Tibial nerve (tissue), 4 donors: ENCODE measurements at places on chromosomes 5 and 9. TPM values are rescaled to one million over a fixed set of nuclear protein-coding genes. Genes with fewer than 3 reads are reported as not detected.

GRCh38 chr5:124454081-124454480 lies 292.4 kb downstream of the ZNF608 start:
- DNase-seq, result no peak

The CDKN2B-AS1 gene
- not detected for total RNA-seq

DNA sequence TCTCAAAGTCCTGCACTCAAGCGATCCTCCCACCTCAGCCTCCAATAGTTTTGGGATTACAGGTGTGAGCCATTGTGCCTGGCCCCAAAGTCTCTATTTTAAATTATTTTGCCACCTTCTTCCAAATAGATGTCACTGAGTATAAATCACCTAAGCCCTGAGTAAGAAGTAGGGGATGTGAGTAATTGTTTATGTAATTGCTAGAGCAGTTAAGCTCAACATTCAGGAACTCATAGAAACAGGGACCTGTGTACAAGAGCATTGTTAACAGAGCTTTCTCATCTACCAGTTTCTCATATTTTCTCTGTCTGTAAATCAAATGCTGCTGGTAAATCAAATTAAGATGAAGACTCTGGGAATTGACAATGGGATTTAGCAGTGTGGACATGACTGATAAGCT lies 26.3 kb downstream of the CDK7 start:
- DNase-seq, result no peak

The FBP1 gene
- 8.6 TPM for total RNA-seq

DNA sequence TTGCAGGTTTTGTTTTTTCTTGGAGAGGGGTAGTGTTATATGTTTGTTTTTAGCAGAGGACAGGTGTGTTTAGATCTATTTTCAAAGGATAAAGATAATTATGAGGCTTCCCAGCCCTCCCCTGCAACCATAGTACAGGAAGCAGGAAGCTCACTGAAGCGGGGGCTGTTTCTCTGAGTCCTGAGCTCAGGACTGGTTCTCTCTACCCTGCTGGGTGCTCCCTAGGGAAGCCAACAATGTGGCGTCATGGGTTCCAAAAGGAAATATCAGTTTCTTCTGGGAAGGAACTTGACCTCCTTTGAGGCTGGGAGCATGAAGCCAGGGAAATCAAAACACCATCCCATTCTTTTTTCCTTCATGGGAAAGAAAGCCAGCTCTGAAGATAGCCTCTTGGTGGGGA lies 62.2 kb downstream of the RAD23B start:
- no peak for DNase-seq

The CD72 gene
- 6.0 TPM for total RNA-seq

- DNase-seq, result no peak
These were observed 586.2 kb upstream of the ADAMTS16 start for GRCh38 chr5:4553978-4554377.

The PCDHA1 gene
- not detected for total RNA-seq

The GRIA1 gene
- 2.1 TPM for total RNA-seq

DNA sequence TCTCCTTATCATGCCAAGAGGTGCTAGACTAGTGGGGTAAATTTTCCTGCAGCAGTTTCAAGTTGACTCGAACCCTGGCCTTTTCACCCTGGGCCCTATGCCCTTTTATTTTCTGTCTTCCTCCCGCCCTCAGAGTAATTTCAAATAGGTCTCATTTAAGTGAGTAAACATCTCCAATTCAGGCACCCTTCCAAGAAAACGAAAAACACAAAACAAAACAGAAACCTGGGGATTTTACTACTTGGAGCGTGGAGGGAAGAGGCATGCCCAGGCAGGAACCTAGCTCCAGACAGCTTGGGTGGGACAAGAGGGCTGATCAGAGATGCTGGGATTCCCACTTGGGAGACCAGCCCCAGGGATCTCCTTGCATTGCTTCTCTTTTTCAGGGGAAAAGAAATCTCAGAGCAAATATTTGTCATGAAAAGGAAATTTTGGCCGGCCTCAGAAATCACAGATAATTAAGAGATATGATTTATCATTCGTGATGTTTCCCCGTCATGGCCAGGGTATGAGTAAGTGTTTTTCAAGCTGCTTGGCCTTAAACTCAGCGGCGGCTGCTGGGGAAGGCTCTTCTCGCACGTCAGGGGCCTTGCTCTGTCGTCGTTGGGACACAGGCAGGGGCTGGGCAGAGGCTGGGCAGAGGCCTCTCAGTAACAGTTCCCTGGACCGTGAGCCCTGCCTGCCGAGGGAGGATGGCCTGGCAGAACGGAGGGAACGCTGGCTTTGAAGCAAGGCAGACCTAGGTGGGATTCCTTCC lies 248.6 kb upstream of the KLF4 start:
- peak; percentile 37 for DNase-seq

DNA sequence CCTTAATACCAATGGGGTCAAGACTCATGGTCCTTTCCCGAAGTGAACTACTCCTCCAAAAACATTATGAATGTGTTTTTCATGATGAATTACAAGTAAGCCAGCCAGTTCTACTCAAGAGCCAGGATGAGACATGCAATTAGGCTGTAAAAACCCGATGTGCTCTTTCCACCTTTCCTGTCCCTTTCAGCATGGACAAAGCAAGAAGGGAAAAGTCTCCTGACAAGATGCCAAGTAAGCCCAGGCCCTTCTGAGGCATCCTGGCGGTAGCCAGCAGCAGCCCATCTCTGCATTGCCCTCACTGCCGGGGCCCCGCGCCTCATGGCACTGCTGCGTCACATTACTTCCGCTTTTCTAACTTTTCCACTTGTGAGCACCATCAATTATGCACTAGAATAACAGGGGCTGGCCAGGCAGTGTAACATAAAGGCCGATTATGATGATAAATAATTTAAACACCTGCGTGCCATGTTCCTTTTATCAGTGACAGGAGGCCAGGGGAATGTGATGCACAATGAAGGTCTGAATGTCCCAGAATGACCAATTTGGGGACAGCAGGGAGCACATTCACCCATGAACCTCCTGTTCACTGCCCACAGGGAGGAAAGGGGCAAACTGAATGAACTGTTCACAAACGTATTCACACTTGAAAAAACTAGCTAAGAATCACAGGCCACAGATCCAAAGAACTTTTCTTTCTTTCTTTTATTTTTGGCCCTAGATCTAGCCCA lies 37.4 kb downstream of the EFNA5 start:
- no peak for DNase-seq

The ARSI gene
- total RNA-seq, result 17.0 TPM

- DNase-seq, result no peak
These were observed 476.0 kb downstream of the ZSWIM6 start for GRCh38 chr5:61808091-61808490.

GRCh38 chr9:136623842-136624183 lies 38.9 kb upstream of the EGFL7 start:
- DNase-seq, result no peak

- DNase-seq, result no peak
These were observed 46.3 kb downstream of the AOPEP start for GRCh38 chr9:94772639-94773303.

DNA sequence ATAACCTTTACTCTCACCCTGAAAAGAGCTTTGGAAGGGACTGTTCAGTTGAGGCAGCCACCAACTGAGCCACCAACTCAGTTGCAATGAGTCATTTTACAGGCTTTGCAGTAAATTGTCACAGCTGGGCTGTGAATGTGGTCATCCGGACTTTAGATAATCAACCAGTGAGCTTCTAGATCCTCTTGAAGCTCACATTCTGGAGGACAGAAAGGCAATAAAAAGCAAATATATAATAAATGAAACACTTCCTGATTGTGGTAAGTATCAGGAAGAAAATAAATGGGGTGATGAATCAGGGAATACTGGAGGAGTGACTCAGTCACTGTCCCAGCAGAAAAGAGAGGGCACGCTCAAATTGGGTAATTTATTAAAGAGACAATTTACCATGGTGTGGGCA lies 13.2 kb upstream of the C5orf58 start:
- no peak for DNase-seq

- no peak for DNase-seq
These were observed 43.4 kb upstream of the NR4A3 start for GRCh38 chr9:99778308-99778707.

GRCh38 chr9:105330755-105331154 lies 86.3 kb downstream of the SLC44A1 start:
- no peak for DNase-seq

The C5orf34 gene
- total RNA-seq, result 2.4 TPM

GRCh38 chr5:139644001-139644456 lies 4.1 kb upstream of the CXXC5 start:
- DNase-seq, result no peak

GRCh38 chr5:166726406-166726805 lies 1565.0 kb upstream of the WWC1 start:
- no peak for DNase-seq

The RALGPS1 gene
- 6.5 TPM for total RNA-seq

- DNase-seq, result no peak
These were observed 9.9 kb downstream of the SH3RF2 start for GRCh38 chr5:145946112-145946861.

GRCh38 chr9:134172198-134173126 lies 8.1 kb upstream of the RNU6ATAC start:
- DNase-seq, result no peak

DNA sequence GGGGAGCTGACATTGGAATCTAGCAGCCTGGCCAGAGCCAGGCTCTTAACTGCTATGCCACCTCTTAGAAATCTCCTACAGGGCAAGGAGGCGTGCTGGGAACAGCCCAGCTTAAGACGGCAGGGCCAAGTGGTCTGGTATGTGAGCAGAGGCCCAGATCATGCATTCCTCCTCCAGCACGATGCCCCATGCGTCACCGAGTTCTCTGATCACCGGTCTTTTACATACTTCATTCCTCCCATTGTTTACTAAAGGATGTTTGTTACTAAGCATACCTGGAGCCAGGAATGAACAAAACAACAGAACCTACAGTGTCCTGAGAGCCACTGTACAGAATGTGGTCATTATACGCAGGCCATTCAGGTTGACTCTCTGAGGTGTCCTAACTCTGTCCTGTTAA lies 73.8 kb downstream of the TRIO start:
- DNase-seq, result no peak

The PROB1 gene
- total RNA-seq, result 1.4 TPM

- DNase-seq, result no peak
These were observed 636.5 kb downstream of the TAF11L14 start for GRCh38 chr5:18270635-18271338.

DNA sequence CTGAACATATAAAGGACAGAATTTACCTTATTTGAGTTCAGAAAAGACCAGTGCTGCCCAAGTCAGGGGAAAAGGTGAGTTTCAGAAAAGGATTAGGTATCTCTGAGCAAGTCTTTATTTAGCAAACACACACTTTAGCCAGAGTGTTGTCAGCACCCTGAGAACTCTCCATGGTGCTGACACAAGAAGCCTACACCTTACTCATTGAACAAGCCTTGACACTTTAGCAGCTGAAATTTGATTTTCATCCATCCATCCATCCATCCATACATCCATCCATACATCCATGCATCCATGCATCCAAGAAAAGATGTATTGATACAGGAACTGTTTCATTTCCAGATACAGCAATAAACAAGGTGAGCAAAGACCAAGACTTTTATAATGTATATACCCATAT lies 311.2 kb downstream of the TRIM32 start:
- no peak for DNase-seq

The CDKN2AIPNL gene
- total RNA-seq, result 37.6 TPM

The CDH6 gene
- 23.9 TPM for total RNA-seq

The CLK4 gene
- total RNA-seq, result 42.9 TPM

GRCh38 chr5:148491793-148492184 lies 108.0 kb downstream of the FBXO38 start:
- DNase-seq, result no peak

DNA sequence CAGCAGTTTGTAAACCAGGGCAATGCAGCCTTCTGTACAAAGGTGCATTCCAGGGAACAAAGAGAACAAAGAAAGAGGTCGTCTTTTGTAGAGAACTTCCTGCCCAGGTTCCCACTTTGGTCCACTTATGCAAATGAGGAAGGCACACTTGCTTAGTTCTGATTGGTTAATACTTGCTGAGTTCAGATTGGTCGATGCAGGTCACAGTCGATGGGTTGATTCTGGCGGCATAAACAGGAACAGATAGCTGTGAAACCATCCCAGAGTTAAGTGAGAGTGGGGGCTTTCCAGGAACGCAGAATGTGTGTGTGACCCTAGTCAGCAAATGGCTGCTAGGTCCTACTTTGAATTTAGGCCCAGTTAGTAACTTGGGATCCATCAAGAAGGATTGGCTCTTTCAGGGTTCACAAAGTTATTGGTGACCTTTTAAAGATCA lies 1.8 kb upstream of the ADAMTS13 start:
- DNase-seq, result no peak

The ALDH1A1 gene
- 133 TPM for total RNA-seq

GRCh38 chr9:86672966-86673365 lies 274.3 kb downstream of the GAS1 start:
- no peak for DNase-seq

The SPATA31A3 gene
- not detected for total RNA-seq

GRCh38 chr9:77935974-77936373 lies 95.6 kb downstream of the GNAQ start:
- DNase-seq, result no peak

GRCh38 chr5:34509392-34509791 lies 146.7 kb upstream of the RAI14 start:
- no peak for DNase-seq

GRCh38 chr9:92422611-92423338 lies 1.5 kb downstream of the OMD start:
- no peak for DNase-seq

The IL13 gene
- 0.44 TPM for total RNA-seq

The SLC36A2 gene
- 7.8 TPM for total RNA-seq

- no peak for DNase-seq
These were observed 112.9 kb downstream of the SH3TC2 start for GRCh38 chr5:148949841-148950470.

The RAD17 gene
- total RNA-seq, result 17.0 TPM
